ENCODE measurements at places on chromosomes 13 and 19.

GRCh38 chr13:111590796-111591195, 270.4 kb downstream of the TEX29 start:
- DNase-seq: no peak

- DNase-seq: no peak
Observed at GRCh38 chr13:83151308-83151660, 731.0 kb downstream of the SLITRK1 start.

DNA sequence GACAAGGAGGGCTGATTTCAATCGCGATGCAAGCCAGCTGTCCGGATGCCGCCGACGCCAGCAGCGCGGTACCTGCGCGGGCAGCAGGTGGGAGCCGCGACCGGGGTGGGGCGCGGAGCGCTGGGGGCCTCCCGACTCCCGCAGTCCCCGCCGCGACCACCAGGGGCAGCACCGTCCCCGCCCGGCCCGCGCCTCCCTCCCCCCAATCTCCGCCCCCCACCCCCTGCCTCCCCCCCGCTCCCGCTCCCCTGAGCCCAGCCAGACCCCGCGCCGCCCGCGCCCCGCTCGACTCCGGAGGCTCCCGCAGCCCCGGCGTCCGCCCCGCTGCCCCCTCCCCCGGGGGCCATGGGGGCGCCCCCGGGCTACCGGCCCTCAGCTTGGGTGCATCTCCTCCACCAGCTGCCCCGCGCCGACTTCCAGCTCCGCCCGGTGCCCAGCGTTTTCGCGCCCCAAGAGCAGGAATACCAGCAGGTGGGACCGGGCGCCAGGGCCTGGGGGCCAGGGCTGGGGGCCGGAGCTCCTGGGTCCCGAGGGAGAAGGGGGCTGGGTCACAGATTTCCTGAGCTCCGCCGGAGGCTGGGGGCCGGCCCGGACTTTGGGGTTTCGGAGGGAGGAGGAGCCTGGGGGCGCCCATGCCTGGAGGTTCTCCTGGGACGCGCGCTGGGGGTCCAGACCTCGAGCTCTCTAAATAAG, at the start of gene TTYH1:
TSS of gene TTYH1 (plus strand) at position 257 of the 693 bp plus-strand sequence. CDS start at position 346, 89 bp downstream.
- peak; percentile 20 for DNase-seq

DNA sequence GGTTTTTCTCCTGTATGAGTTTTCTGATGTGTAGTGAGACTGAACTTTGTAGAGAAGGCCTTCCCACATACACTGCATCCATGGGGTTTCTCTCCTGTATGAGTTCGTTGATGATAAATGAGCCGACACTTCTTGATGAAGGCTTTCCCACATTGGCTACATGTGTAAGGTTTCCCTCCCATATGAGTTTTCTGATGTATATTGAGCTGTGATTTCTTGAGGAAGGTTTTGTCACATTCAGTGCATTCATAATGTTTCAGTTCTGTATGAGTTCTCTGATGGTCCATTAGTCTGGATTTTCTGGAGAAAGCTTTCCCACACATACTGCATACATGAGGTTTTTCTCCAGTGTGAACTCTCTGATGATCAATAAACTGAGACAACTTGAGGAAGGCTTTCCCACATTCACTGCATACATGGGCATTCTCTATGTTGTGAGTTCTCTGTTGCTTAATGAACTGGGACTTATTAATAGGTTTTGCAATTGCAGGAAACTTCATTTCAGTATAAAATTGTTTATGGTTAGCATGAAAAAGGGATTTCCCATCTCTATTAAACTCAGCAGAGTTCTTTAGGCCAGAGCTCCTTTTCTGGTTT, 7.5 kb upstream of the ZNF350 start:
- DNase-seq: no peak

GRCh38 chr13:45333251-45333976, 7.6 kb downstream of the TPT1 start:
- DNase-seq: no peak

GRCh38 chr19:5131506-5132205, 162.7 kb downstream of the KDM4B start:
- DNase-seq: peak; percentile 36

Data from activated gamma-delta T cell treated with Interleukin-2 at 50 U/mL for 16 hours (primary cell).